Mesothelial cell of epicardium (in vitro differentiated cells): ENCODE measurements at places on chromosomes 7 and 10. TPM values are rescaled to one million over a fixed set of nuclear protein-coding genes. Genes with fewer than 3 reads are reported as not detected.

PNLIP gene
- not detected in 3 replicates for total RNA-seq

SMKR1 gene
- 2.0 to 2.8 TPM (median 2.5 TPM) in 3 replicates for total RNA-seq

LAMB1 gene
- 556 to 593 TPM (median 584 TPM) in 3 replicates for total RNA-seq

LYZL2 gene
- not detected in 3 replicates for total RNA-seq

- H3K4me1 ChIP-seq = no peaks in the 10 kb centered on the region
- H3K27me3 ChIP-seq = no peaks in the 10 kb centered on the region
- H3K36me3 ChIP-seq = no peaks in the 10 kb centered on the region
- no peak overlapping the region for H3K4me3 ChIP-seq
- DNase-seq = no peak
- H3K27ac ChIP-seq = no peak overlapping the region
These were observed 23.3 kb upstream of the STEAP2 start for GRCh38 chr7:90188281-90188680.

DNA sequence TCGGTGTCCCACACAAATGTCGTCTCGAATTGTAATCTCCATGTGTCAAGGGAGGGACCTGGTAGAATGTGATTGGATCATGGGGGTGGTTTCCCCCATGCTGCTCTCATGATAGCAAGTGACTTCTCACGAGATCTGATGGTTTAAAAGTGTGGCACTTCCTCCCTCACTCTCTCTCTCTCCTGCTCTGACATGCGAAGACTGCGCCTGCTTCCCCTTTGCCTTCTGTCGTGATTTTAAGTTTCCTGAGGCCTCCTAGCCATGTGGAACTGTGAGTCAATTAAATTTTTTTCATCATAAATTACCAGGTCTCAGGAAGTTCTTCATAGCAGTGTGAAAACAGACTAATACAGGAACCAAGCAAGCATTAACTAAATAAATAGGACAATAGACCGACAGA, 229.1 kb downstream of the GFRA1 start:
- peaks cover 3% of the 10 kb centered on the region for H3K4me1 ChIP-seq
- H3K27me3 ChIP-seq = peaks cover 3% of the 10 kb centered on the region
- DNase-seq = no peak
- no peaks in the 10 kb centered on the region for H3K36me3 ChIP-seq

GRCh38 chr10:37957841-37958240, 18.6 kb downstream of the ZNF25 start:
- no peaks in the 10 kb centered on the region for H3K27me3 ChIP-seq
- no peak overlapping the region for H3K4me3 ChIP-seq
- H3K4me1 ChIP-seq = no peaks in the 10 kb centered on the region
- peaks cover 81% of the 10 kb centered on the region for H3K36me3 ChIP-seq

DNA sequence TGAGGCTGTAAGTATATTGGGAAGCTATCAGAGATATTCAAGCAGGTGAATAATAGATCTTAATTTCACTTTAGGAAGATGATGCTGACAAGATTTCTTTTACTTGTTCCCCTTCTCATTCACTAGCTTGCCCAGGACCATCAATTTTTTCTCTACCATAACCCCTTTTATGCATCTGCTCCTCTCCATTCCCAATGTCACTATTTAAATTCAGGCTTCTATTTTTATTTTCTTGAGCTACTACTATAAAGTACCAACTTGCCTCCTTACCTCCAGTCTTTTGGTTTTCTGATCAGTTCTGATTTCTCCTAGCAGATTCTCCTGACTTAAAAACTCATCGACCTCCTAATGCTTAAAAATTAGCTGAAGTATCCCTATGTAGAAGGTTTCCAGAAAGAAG, 97.7 kb upstream of the SMIM30 start:
- DNase-seq = no peak
- no peaks in the 10 kb centered on the region for H3K27me3 ChIP-seq
- no peaks in the 10 kb centered on the region for H3K36me3 ChIP-seq
- no peaks in the 10 kb centered on the region for H3K4me1 ChIP-seq
- H3K4me3 ChIP-seq = no peak overlapping the region

- no peak for DNase-seq
- H3K27ac ChIP-seq = no peak overlapping the region
- peaks cover 2% of the 10 kb centered on the region for H3K4me1 ChIP-seq
- H3K4me3 ChIP-seq = no peak overlapping the region
These were observed 182.8 kb downstream of the SEC23IP start for GRCh38 chr10:120075349-120075748.

- no peaks in the 10 kb centered on the region for H3K4me1 ChIP-seq
- H3K27me3 ChIP-seq = no peaks in the 10 kb centered on the region
- no peak overlapping the region for H3K27ac ChIP-seq
- H3K36me3 ChIP-seq = peaks cover 26% of the 10 kb centered on the region
- DNase-seq = no peak
- H3K4me3 ChIP-seq = no peak overlapping the region
These were observed 458.1 kb downstream of the RPS24 start for GRCh38 chr10:78491812-78492211.

DNA sequence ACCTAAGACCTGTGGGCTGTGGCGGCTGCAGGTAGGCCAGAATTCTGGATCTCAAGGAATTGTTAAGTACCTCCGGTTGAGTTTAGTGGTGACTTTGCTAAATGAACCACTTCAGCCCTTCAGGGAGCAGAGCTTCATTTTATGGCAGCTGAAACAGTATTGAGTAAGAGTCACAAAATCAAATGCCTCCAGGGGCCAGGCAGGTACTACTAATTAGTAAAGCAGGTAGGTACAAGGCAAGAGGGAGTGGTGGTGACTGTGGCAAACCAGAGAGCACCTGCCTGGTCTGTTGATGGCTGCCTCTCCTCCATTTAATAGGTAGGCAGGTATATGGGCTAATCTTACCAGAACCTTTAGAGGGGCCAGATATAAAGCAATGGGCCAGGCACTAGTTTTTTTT, 118.8 kb downstream of the EMX2 start:
- H3K4me3 ChIP-seq = no peak overlapping the region
- peaks cover 17% of the 10 kb centered on the region for H3K27me3 ChIP-seq
- no peaks in the 10 kb centered on the region for H3K36me3 ChIP-seq

DNA sequence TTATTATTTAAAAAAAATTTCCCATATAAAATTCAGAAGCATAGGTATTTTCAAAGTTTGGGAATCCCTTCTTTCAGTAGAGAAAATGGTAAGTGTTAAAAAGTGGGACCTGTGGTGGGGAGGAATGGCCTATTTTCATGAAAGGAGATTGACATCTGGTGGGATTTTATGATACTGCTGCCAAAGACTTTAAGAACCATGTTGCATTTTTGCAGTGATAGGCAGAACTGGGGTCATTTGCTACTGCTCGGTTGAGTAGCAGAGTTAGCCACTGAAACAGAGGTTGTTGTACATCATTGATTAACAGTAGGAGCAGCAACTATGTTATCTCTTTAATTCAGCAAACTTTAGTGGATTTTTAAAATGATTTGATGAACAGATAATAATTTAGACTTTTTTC, 4.4 kb downstream of the BICC1 start:
- no peak overlapping the region for H3K27ac ChIP-seq
- H3K4me3 ChIP-seq = no peak overlapping the region
- peaks cover 17% of the 10 kb centered on the region for H3K4me1 ChIP-seq
- H3K36me3 ChIP-seq = peaks cover 1% of the 10 kb centered on the region

- H3K27me3 ChIP-seq = peaks cover 16% of the 10 kb centered on the region
- peaks cover 19% of the 10 kb centered on the region for H3K36me3 ChIP-seq
- no peak overlapping the region for H3K27ac ChIP-seq
- no peak for DNase-seq
- H3K4me3 ChIP-seq = no peak overlapping the region
These were observed 954 bp downstream of the FSCN3 start for GRCh38 chr7:127594490-127594889.

- H3K27ac ChIP-seq = no peak overlapping the region
- H3K27me3 ChIP-seq = no peaks in the 10 kb centered on the region
- no peak for DNase-seq
These were observed 189.3 kb downstream of the MAD1L1 start for GRCh38 chr7:2043316-2044039.

- peaks cover 50% of the 10 kb centered on the region for H3K36me3 ChIP-seq
- H3K27ac ChIP-seq = peak overlapping the region; percentile 22
- DNase-seq = no peak
- no peaks in the 10 kb centered on the region for H3K27me3 ChIP-seq
- H3K4me1 ChIP-seq = peaks cover 3% of the 10 kb centered on the region
- H3K4me3 ChIP-seq = no peak overlapping the region
These were observed 66.0 kb downstream of the CLEC2L start for GRCh38 chr7:139589474-139589873.

DNA sequence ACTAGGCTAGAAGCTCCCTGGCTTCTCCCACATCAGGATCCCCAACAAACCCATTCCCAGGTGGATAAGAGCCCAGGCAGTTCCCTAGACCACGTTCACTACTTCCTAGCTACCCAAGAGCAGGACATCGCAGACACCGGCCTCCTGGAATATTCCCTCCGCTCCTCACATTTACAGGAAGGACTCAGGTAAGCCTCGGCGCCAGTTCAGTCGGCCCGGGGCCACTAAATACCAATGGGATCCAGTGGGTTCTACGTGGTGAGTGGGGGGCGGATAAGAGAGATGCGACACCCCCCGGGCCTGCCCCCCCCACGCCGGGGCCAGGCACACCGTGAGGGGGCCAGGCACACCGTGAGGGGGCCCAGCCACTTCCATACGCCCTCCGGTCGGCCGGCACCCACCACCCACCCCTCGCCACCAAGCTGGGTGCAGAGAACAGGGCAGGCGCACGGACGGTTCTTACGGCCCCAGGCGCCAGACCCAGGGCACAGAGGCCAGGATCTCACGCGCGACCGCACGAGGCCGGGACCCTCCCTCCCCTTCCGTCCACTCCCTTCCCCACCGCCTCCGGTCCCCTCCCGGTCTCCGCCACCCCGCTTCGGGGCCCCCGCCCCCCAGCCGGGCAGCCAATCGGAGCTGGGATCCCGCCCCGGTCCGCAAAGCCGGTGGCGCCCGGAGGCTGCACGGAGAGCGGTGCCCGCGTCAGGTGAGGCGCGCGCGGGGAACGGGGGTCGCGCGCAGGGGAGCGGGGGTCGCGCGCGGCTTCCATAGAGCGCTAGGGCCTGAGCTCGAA, at the start of gene BLVRA:
Gene BLVRA, plus strand, starts transcription at position 652 of the 793 bp plus-strand sequence. CDS start 12,479 bp downstream, outside the sequence.
- no peaks in the 10 kb centered on the region for H3K36me3 ChIP-seq
- peak within 1 kb of the TSS; percentile 76 for H3K4me3 ChIP-seq
- H3K27me3 ChIP-seq = peaks cover 28% of the 10 kb centered on the region
- H3K27ac ChIP-seq = peak within 1 kb of the TSS; percentile 76

DNA sequence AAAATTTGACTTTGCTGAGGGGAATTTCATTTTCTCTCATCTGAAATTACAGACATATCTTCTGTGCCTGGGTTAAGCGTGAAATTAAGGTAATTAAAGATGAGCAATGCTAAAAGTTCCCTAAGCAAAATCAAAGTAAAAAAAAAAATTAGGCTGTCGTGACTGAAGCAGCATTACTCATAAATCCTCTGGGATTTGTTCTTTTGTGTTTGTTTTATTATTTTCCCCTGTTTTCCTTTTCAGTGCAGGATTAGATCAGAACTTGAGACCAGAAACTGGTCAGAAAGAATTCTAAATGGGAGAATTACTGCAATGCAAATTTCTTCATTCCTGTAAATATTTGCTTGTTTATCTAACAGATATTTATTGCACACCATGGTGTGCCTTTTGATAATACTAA, 141.4 kb upstream of the BET1 start:
- no peak overlapping the region for H3K4me3 ChIP-seq
- no peaks in the 10 kb centered on the region for H3K36me3 ChIP-seq
- peaks cover 2% of the 10 kb centered on the region for H3K27me3 ChIP-seq
- DNase-seq = no peak
- peaks cover 4% of the 10 kb centered on the region for H3K4me1 ChIP-seq
